ENCODE measurements at places on chromosomes 16 and 17.

- DNase-seq: peak; percentile 92
Measured at GRCh38 chr17:45316434-45317110, at the start of gene MAP3K14. Gene MAP3K14, minus strand, starts transcription at chr17:45317020. Its CDS starts 26,275 bp downstream, at chr17:45290745.

DNA sequence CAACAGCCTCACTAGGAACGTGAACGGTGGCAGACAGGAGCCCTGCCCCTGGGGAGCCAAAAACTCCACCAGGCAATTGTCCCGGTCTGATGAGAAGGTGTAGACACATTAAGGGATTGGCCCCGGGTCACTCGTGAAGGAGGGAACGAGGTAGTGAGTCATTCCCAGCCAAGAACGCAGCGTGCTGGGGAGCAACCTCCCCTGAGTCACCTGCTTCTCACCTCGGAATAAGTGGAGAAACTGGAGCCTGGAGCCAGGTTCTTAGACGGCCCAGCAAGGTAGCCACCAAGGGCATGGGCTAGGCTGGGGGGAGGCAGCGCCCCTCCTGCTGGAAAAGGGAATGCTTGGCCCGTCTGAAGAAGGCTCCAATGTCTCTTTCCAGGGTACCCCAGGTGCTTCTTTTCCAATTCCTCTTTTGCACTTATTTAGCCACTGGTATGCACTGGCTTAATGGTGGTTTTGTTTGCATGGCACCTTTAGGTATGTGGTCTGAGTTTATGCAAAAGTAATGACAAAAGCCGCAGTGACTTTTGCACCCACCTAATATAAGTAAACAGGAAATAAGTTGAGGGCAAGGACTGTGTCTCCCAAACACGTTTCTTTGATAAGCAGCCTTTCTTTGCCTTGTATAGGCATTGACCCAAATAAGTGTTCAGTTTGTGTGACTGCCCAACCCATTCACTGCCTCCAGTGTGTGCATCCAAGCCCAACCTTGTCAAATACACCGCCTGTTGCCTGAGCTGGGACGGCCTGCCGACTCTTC is 1.8 kb upstream of the HELZ start:
- DNase-seq: peak; percentile 44

- DNase-seq: peak; percentile 45
Measured at GRCh38 chr17:18025945-18026776, 12.8 kb downstream of the ATPAF2 start.

- DNase-seq: no peak
Measured at GRCh38 chr16:64305663-64306062, 816.2 kb downstream of the CDH11 start.

GRCh38 chr16:13392341-13392740 is 490.9 kb downstream of the SHISA9 start:
- DNase-seq: no peak

DNA sequence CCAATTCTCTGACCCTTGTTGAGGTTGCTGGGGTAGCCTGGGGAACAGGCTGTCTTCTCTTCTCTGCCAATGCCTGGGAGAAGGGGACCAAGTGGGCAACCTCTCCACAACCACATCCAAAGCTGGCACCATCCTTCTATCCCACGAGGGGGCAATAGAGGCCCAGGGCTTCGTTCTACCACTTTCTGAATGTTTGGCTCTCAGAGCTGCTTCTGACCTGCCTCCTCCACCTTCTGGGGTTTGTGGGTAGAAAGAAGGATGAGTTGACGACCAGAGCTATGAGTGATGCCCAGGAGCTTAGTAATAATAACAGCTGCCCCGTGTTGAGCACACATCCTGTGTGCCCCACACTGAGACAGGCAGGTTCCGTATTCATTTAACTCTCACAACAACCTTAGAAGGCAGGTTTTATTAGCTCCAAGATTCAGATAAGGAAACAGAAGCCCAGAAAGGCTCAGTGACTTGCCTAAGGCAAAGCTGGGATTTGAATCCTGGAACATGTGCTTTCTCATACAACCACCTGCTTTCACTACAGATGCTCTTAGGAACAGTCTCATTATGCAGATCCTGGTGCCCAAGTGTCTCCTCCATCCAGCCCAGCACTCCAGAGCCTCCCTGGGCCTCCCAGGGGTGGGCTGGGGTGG is 11.1 kb downstream of the TSPOAP1 start:
- DNase-seq: peak; percentile 47

GRCh38 chr17:12584727-12585126 is 81.0 kb upstream of the MYOCD start:
- DNase-seq: no peak

GRCh38 chr16:17313793-17314547 is 156.8 kb downstream of the XYLT1 start:
- DNase-seq: no peak

DNA sequence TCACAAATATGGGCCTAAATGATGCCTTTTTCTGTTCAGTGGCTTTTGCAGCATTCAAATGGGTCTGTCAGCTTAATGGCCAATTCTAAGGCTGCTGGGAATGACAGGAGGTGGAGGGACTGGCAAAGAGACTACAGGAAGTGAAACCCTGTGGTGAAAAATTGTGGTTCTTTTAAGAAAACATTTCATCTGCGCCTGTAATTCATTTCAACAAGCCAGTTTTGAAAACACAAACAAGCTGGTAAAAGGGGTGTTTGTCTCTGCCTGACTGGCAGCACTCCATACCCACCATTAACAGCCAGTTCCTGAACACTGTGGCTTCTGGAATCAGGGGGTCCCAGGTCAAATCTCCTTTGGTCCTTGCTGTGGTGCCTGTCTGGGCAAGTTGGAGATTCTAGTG is 3.6 kb upstream of the KDM8 start:
- no peak for DNase-seq

DNA sequence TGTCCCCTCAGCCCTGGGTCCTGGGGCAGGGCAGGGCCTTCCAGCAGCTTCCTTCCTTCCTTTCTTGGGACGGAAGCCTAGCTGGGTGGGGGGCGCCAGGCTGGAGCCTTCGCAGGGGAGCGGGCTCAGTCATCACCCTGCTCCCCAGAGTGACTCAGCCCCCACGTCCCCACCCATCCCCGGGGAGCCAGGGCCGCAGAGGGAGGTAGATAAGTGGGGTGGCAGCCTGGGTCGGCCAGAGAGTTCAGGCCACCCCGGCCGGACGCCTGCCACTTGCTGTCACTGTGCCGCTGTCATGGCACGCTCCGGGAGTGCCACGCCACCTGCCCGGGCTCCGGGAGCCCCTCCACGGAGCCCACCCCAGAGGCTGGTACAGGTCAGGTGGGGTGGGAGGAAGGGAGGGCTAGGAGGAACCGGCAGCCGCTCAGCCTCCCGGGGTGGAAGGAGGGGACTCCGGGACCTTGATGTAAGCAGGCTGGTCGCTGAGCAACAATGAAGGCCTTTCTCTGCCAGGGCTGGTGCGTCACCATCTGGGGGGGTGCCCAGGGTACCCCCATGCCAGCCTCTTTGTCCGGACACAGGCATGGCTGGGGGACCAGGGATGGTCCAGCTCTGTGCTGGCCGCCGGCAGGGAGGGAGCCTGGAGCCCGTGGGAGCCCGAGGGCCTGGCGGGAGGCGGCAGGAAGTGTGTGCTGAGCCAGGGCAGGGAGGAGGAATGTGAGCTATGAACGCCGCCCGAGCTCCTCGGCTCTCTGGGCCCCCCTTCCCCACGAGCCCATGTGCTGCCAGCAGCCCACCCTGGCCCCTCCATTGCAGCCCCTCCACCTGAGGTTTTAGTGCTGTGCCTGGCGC is 6.6 kb downstream of the NHERF2 start:
- peak; percentile 87 for DNase-seq

DNA sequence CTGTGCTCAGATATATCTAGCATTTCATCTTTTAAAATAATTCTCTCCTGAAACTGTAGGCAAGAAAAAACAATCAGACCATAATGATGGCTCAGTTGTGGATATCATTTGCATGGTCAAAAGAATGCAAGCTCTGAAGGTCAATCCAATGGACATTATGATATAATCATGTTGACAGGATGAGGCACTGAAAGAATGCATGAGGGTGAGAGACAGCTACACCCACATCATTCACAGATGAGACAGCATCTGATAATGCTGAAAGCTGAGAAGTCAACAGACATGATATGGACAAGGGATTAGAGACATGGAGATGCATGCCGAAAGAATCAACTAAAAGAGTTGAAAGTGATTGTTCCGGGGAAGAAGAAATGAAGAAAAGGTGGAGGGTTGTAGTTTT is 346.4 kb upstream of the CDH5 start:
- DNase-seq: no peak

- DNase-seq: no peak
Measured at GRCh38 chr17:32141679-32142037, 644 bp upstream of the RHOT1 start.

- no peak for DNase-seq
Measured at GRCh38 chr16:83539736-83540490, 267.9 kb upstream of the HSBP1 start.

- no peak for DNase-seq
Measured at GRCh38 chr17:19305761-19306159, 56.8 kb downstream of the B9D1 start.

DNA sequence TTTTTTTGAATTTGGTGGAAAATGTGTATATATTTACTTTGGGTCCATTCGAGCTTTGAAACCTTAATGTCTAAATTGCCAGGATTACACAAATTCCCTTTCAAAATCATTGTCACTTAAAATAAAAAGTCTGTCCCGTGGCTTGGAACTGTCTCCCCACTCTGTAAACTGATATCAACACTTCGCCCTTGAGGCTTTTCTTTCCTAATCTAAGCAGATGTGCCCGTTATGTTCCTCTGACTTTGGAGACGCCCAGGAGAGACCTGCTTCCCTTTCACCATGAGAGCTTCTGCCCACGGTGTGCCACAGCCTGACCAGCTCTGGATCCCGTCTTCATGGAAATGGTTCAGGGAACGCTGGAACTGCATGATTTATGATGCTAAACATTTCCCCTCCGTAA is 151.3 kb downstream of the C16orf95 start:
- no peak for DNase-seq

- DNase-seq: no peak
Measured at GRCh38 chr17:59436900-59437299, 105.4 kb downstream of the YPEL2 start.

GRCh38 chr16:35908942-35909341 is 2449.5 kb downstream of the TP53TG3F start:
- no peak for DNase-seq

GRCh38 chr17:73189417-73190099 is 3.3 kb upstream of the COG1 start:
- DNase-seq: peak; percentile 51

- no peak for DNase-seq
Measured at GRCh38 chr16:22266546-22266945, 30.7 kb upstream of the POLR3E start.

DNA sequence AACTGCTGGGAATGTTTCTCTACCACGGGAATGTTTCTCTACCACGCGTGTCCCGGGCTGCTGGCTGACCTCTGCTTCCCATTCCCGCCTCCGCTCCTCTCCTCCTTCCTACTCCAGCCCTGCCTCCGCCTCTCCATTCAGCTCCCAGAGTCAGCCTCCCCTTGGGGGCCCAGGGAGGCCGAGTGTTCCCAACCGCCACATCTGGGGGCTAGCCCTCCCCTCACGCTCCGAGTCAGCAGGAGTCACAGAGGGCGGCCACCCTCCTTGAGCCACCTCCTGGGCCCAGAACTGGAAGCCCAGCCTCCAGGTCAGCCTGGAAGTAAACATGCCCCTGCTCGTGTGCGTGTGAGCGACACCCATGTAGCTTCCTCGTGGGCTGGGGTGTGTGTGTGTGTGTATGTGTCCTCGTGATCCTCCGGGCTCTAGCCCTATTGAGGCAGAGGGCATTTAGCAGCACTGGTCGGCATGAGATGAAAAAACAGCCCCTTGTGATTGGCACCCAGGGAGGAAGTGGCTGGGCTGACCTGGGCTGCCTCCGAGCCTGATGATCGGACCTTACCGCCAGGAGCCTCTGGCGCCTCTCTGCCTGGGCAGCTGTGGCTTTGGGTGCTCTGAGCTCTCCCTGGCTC is 7.3 kb downstream of the CYGB start:
- DNase-seq: no peak

GRCh38 chr16:4690946-4691665 is 2.3 kb upstream of the NUDT16L1 start:
- no peak for DNase-seq

GRCh38 chr17:73013301-73013700 is 79.2 kb downstream of the SLC39A11 start:
- no peak for DNase-seq

DNA sequence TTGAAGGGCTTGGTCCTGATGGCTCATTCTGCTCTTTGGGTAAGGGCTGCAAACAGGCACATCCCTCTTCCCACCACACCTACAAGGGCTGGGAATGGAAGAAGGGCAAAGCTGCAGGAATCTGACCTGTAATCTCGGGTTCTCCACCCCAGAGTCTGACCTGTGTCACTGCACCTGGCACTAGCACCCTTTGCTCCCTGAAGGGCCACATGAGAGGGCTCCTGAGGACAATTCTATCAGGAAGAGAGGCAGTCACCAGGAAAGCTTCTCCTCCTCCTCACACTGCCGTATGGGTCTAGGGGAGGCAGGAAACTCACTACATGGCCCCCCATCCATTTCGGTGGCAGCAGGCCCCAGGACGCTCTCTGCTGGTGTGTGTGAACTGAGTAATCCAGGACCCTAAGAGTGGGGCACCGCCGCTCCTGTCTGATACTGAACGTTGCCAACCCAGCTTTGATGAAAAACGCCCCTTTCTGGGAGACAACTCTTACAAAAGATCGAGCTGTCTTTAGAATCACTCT is 26.4 kb downstream of the TTLL6 start:
- DNase-seq: no peak

DNA sequence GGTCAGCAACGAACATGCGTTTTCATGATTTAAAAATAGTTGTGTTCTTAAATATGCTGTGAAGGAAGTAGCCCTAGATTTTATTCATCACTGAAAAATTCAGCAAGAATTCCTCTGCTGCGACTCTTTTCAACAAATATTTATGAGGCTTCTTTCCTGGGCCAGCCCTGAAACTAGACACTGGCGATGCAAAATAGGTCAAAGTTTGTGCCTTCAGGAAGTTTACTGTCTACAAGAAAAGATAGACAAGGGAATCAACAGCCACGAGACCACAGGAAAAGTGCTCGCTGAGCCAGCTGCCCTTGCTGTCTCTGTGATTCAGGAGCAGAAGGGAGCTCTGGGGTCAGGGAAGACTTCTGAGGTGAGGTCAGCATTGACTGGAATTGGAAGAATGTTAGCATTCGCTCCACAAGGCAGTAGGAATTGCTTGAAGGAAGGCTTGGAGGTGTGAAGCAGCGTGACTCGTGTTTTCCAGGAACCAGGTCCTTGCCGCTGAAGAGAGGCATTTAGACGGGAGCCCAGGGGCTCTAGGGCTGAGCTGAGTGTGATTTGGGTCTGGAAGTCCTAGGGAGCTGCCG is 1.9 kb upstream of the RPL26 start:
- DNase-seq: peak; percentile 70

GRCh38 chr16:25087761-25088160 is 23.8 kb upstream of the LCMT1 start:
- peak; percentile 32 for DNase-seq

DNA sequence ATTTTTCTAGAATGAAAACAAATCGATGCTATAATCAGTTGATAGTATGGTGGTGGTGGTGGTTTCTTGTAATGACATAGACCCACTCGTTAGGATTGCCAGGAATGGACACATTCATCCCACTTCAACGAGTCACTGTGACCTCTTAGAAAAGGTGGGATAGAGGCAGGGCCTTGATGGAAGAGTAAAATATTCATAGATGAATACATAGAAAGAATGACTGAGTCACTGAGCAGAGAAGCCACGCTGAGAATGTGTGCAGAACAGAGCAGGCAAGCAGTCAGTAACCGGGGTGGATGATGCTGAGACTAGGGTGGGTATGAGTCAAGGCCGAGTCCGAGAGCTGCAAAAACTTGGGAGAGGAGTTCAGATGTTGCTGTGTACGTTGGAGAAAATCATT is 129.9 kb downstream of the PITPNC1 start:
- DNase-seq: peak; percentile 44
